Progenitor cell of endocrine pancreas (in vitro differentiated cells): ENCODE measurements at places on chromosomes 3 and 15.

DNA sequence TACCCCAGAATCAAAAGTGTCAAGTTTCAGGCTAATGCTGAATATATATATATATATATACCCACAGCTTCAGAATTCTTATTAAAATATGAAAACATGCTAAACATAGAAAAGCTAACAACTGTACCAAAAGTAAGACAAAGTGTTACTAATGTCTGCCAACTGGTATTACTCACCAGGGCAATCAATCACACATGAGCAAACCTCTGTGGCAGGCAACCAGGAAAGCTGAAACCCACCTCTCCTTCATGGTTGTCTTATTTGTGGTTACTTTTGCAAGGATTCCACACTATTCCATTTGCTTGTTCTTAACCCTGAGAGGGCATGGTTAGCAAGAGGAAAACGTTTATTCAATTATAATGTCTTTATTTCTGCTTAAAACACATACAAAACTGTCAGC is 512.3 kb upstream of the MDFIC2 start:
- DNase-seq, result no peak

- DNase-seq, result no peak
These were observed 246.1 kb downstream of the SI start for GRCh38 chr3:164832216-164832615.

- no peak for DNase-seq
These were observed 1627.6 kb downstream of the SI start for GRCh38 chr3:163450698-163451097.

- DNase-seq, result no peak
These were observed 248.0 kb upstream of the CNTN3 start for GRCh38 chr3:74862476-74862875.

GRCh38 chr3:1216856-1217255 is 124.0 kb downstream of the CNTN6 start:
- no peak for DNase-seq

- DNase-seq, result no peak
These were observed 10.7 kb upstream of the ZXDC start for GRCh38 chr3:126486360-126486847.

- no peak for DNase-seq
These were observed 34.7 kb downstream of the MAP3K13 start for GRCh38 chr3:185397676-185398075.

DNA sequence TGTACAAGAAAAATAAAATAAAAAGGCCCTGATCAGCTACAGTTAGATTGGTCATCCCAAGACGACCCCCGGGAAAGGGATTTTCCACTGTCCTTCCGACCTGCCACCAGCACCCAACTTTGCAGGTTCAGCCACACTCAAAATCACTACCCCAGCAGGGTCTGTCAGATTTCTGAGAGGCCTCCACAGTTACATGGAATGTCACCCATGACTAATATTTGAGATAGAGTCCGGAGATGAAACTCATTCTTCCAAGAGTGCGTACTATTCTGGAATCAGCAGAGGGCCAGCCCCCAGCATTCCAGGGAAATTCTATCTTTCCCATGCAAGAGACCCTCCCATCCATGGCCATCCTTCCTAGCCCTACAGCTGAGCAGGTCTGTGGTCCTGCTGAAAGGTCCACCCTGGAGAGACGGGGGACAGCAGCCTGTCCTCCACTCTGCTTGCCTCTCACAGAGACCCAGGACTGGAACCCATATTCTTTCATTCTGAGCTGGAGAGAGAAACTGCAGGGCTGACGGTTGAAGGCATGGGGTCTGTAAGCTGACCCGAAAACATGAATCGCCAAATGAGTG is 5.8 kb downstream of the LIPC start:
- DNase-seq, result no peak

DNA sequence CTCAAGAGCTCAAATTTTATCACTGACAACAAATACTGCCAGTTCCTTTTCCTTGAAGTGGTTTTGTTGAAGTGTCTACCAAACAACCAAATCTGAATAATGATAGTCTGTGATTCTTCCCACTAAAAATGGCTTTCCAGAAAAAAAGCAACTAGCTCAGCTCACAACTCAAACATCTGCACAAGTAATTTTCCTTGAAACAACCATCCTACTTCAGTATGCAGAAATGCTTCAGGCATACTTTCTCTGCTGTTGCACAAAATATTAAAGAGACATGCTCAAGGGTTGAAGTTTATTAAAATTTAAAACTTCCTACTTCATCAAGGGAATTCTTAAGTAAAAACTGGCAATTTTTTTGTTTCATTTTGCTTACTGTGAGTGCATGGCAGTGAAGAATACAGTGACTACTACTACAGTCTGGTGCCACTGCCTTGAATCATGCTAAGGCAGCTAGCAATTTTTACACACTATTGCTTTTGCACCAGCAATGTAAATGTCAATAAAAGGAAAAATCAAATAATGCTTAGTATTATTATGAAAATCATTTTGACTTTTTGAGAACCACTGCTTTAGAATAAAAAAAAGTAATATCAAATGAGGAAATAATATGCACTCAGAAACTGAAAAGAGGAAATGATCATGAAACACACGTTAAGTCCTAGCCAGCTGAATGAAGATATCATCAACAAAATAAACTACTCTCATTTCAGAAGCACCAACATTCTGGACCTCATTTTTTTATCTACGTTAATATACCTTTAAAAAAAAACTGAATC is 33.6 kb downstream of the VPS13C start:
- DNase-seq, result no peak

GRCh38 chr3:186691676-186692075 is 25.5 kb upstream of the KNG1 start:
- no peak for DNase-seq

GRCh38 chr3:119240101-119240590 is 532 bp downstream of the B4GALT4 start:
- peak; percentile 24 for DNase-seq

DNA sequence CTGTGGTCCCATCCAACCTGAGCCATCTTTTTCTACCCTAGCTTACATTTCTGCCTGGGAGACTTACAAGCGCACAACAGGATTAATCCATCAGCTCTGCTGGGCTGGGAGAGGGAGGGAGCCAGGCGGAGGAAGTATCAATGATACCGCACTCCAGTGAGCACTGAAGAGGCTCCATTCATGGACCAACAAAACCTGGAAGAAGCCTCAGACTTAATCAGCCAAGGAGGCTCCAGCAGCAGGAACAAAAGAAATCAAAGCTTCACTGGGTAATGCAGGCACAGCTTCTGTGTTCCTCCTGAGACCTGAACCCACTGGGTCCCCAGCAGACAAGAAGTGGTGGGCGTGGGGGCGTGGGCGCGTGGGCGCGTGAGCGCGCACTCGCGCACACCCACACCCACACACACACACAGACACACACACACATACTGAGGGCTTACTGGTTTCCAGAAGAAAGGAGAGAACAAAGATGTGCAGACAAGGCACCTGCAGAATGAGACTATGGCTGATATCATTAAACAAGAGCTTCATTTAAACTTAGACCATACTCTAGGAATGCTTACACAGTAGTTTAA is 87.0 kb upstream of the BOC start:
- DNase-seq, result no peak

GRCh38 chr3:45612138-45612537 is 17.6 kb downstream of the LIMD1 start:
- DNase-seq, result no peak

- DNase-seq, result no peak
These were observed 3.2 kb downstream of the SENP7 start for GRCh38 chr3:101509811-101510210.

- no peak for DNase-seq
These were observed 43.8 kb downstream of the RAB6B start for GRCh38 chr3:133851931-133852330.

DNA sequence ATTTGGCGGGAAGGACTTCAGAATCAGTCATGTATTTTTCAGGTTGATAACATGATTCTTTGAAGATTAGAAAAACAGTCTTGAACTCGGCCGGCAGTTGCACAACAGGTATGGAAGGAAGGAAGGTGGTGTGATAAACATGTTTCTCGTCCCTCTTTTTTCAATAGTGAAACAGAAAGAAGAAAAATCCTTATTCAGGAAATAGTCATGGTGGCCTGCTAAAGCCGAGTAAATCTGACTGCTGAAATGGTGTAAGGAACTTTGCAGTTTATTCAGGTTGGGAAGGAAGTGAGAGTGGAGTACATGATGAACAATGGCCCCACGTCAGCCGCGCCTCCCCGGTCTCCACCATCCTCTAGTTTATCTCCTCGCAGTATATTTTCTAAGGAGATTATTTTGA is 6.7 kb downstream of the RASGRP1 start:
- no peak for DNase-seq

DNA sequence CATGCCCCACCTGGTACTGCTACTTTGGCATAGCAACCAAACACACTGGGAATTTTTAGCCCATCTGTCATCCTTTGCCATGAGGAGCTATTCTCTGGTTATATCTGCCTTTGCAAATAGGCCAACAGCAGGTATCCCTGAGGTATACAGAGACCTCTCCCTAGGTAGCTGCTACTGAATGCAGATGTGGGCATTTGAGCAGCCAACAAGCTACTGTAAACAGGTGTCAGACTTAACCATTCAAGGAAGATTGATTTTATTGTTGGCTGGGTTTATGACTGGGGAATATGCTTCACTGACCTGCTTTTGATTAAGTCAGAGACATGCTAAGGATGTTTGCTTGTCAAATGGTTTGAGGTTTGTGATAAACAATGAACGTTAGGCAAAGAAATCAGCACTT is 183.2 kb downstream of the OXSM start:
- DNase-seq, result no peak

DNA sequence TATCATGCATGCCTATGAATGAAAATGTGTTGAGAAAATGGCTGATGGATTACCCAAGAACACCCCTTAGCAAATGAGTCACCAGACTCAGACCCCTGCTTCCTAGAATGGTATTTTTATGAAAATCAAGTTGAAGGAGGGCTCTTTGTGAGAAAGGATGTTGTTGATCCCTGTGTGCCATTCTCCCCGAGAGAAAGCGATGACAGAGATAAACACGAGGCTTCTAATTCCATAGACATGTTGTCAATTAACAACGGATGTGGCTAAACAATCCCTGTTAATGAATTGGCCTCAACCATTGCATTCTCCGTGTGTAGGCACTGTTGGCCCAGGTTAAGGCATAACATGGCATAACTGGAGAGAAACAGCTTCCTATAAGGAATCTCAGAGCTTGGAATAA is 5.8 kb upstream of the OXTR start:
- no peak for DNase-seq

GRCh38 chr3:132368962-132369361 is 48.3 kb upstream of the DNAJC13 start:
- no peak for DNase-seq
